Activated CD8-positive, alpha-beta T cell treated with anti-CD3 and anti-CD28 coated beads for 36 hours (primary cell): ENCODE measurements at places on chromosomes 5 and 9. TPM values are rescaled to one million over a fixed set of nuclear protein-coding genes. Genes with fewer than 3 reads are reported as not detected.

DNA sequence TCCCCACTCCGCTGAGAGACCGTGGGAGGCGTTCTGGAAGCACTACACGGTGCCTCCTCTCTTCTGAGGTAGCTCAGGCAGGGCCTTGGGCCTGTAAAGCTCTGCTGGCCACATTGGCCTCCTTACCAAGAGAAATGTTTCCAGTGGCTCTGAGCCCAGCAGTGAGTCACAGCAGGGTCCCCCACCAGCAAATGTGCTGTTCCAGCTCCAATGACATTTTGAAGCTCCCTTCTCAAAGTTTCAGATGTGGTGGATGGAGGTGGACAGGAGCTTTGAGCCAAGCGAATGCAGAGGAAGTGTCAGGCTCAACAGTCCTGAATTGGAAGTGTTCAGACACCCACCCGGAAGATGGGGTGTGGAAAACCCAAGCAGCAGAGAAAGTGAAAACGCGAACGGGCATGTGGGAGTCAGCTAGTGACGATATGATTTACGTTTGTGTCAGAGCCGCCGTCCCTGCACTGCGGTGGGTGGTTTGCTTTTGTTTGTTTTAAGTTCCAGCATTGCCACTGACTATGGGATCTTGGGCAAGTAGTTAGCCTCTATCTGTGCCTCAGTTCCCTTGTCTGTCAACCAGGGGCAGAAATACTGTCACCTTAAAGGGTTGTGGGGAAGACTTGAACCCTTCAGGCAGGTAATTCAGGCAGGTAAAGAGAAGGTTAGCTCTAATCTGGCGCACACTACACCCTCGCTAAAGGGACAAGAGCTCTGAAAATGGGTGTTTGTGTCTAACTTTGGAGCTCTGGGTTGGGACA, 38.2 kb downstream of the C5orf15 start:
- peak; percentile 90 for DNase-seq

- DNase-seq = no peak
Observed at GRCh38 chr9:80204054-80204453, 632.3 kb downstream of the TLE4 start.

GRCh38 chr5:10138395-10139057, 111.2 kb downstream of the ATPSCKMT start:
- no peak for DNase-seq

DNA sequence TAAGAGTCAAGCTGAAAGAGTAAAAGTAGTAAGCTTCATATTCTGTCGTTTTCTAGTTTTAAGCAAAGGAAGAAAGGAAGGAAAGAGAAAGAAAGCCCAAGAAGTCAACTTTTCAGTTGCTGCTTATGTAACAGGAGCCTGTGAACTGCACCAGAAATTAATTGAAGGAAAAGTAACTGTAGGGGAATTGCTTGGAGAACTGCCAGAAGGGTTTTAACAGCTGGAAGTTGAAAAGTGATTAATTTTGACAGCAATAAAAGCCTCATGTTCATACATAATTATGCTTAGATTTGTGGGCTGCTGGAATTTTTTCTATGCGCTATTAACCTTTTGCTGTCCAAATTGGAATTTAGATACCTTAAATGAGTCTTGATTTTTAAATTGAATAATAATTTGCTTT, 255.7 kb downstream of the ENC1 start:
- no peak for DNase-seq

Gene FOXD4
- total RNA-seq = not detected
